WTC11 (cell line): ENCODE measurements at places on chromosomes 13 and 19.

GRCh38 chr13:51068501-51068900 is 42.6 kb downstream of the C13orf42 start:
- DNase-seq: no peak

- no peak for DNase-seq
Measured at GRCh38 chr19:9673912-9674662, 813 bp downstream of the ZNF562 start.

GRCh38 chr19:50214699-50215543 is 11.5 kb downstream of the MYH14 start:
- DNase-seq: peak; percentile 55

DNA sequence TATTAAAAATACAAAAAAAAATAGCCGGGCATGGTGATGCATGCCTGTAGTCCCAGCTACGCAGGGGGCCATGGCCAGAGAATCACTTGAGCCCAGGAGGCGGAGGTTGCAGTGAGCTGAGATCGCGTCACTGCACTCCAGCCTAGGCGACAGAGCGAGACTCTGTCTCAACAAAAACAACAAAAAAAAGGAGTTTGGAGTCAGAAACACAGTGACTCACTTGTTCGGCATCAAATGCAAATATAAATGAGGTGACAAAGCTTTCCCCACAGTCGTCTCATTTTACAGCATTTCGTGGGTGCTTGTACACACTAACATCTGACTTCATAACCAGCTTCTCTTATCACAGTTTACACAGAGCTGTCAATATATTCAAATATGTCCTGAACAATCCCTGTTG is 11.0 kb downstream of the ZNF665 start:
- no peak for DNase-seq

- DNase-seq: no peak
Measured at GRCh38 chr19:35451338-35452096, 3.5 kb downstream of the FFAR2 start.

GRCh38 chr19:31166206-31166605 is 183.0 kb downstream of the TSHZ3 start:
- DNase-seq: no peak

GRCh38 chr13:77521595-77522367 is 13.7 kb upstream of the SCEL start:
- DNase-seq: peak; percentile 33

DNA sequence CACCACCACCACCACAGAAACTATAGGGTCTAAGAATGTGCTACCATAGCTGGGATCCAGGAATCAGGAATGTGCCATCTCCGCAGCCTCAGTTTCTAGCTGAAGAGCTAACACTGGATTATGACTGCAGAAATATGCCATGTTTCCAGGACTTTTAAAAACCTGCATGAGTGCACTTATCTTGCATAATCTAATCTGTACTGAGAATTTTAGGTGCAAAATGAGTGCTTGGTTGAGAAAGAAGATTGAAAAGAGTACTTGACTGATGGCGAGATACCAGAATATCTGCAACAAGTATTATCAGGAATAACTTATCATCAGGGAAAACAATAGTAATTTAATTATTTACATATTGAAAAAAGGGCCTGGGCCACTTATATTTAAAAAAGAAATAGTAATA is 97.2 kb upstream of the FAM216B start:
- no peak for DNase-seq

GRCh38 chr19:5080030-5080654 is 111.2 kb downstream of the KDM4B start:
- no peak for DNase-seq

DNA sequence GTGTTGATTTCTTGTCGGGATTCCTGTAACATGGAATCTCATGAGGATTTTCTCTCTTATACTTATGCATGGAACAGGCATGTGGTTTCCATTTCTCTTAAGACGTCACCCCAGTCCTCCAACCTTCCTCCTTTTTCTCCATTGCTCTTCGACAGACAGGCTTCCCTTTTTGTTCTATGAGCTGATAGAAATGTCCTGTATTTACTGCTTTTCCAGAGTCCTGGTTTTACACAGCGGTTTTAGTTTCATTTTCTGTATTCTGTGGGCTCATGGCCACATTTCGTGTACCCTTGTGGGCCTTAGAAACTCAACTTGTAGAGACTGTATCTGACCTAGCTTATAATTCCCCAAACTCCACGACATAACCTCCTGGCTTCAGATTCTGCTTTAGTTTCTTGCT is 113.1 kb downstream of the PAN3 start:
- no peak for DNase-seq

- no peak for DNase-seq
Measured at GRCh38 chr13:48446464-48446863, 33.6 kb upstream of the LPAR6 start.

- no peak for DNase-seq
Measured at GRCh38 chr19:13794398-13794756, 866 bp upstream of the ZSWIM4 start.

DNA sequence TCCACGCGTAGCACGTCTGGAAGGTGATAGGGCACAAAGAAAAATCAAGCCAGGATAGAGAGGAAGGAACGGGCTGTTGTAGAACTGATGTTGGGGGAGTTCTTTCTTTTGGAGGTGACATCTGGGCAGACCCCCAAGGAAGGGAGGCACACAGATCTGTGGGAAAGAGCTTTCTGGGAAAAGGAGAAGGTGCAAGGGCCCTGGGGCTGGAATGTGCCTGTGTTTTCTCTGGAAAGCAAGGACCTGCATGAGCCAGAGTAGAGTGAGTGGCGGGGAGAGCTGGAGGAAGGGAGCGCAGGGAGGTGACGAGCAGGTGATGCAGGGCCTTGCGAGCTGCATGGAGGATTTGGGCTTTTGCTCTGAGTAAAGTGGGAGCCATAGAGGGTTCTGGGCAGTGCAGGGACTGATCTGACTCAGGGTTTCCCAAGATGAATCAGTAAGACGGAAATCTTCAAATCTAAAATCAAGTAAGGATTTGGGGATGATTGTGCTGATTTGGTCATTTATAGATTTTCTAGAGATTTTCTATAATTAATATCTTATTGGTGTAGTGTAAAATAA is 30.8 kb downstream of the SMARCA4 start:
- no peak for DNase-seq

DNA sequence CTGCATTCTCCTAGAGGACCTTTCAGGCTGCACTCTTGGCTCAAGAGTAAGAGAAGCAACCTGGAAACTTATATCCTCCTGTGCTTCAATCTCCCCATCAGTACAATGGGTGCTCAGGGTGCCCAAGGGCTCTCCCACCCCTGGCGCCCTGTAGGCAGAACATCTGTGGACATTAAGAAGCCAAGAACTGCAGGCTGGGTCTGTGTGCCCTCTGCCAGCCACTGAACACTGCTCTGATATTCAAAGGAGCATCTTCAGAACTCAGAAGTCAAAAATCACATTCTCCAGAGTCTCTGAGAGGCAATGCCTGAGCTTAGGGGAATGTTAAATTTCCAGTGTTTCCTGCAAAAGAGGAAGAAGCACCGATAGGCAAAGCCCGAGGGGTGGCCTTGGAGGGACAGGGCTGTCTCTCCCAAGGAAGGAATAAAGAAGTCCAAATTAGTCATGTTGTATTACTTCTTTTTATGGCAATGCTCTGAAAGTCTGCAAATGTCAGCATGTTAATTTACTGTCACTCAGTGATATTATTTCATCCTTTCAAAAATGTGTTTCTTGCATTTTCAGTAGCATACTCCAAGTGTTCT is 88.1 kb downstream of the TSHZ3 start:
- no peak for DNase-seq

- DNase-seq: no peak
Measured at GRCh38 chr13:97485320-97485719, 51.4 kb downstream of the RAP2A start.

DNA sequence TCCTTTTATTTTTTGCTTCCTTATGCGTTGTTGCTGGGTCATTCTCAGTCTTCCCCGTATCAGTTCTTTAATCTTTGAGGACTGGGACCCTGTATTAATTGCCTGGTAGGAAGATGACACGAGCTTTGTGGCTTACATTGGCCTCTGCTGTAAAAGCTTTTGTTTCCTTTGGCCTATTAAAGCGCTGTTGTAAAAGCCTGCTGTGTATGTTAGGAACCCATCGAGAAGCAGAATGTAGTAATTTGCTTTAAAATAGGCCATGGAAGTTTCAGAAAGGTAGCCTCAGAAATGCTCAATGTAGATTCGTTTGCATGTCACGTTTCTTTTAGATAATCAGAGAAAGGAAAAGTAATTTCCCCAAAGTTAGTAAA is 257.5 kb upstream of the STARD13 start:
- no peak for DNase-seq

- DNase-seq: no peak
Measured at GRCh38 chr13:33050161-33050560, 33.9 kb downstream of the KL start.
